ENCODE measurements at places on chromosomes 1 and 21.

DNA sequence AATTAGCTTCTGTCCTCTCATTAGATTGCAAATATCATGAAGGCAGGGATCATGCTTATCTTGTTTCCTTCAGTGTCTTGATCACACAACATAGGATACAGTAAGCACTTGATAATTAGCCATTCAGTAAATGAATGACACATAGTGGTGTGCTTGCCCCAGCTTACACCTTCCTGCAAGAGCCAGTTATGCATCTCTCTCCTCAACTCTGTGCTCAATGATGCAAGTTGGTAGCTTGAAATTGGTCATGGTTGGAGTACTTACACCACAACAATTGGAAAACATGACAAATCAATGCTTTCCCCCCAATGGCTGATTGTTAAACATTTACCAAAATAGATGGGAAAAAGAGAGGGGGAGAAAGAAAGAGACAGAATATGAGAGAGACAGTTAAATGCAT, 129.2 kb downstream of the NUF2 start:
- DNase-seq, result no peak

- DNase-seq, result no peak
Measured at GRCh38 chr1:199452627-199453026, 574.9 kb upstream of the NR5A2 start.

DNA sequence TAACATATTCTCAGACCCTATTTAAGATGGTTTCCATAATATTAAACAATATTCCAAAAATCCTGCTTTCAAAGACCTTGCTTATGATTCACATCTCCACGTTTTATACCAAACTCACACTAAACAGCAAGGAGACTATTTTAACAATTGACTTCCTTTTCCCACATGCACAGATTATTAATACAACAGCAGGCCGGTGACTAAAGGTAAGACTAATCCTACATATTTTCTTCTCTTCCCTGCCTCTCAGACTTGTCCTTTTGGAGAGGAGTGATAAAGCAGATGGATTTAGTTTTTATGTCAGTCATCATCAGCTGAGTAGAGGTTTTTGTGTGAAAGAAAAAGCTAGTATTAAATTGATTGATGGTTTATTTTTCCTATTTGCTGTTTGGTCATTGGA, 400.6 kb downstream of the NTNG1 start:
- DNase-seq, result no peak

- no peak for DNase-seq
Measured at GRCh38 chr1:221286399-221286798, 407.2 kb downstream of the HLX start.

Measured in testis (tissue), 5 donors.